ENCODE measurements at places on chromosomes 2 and 18.
A peak's percentile ranks its signal among the peaks of the same experiment; 100 is the strongest.

DNA sequence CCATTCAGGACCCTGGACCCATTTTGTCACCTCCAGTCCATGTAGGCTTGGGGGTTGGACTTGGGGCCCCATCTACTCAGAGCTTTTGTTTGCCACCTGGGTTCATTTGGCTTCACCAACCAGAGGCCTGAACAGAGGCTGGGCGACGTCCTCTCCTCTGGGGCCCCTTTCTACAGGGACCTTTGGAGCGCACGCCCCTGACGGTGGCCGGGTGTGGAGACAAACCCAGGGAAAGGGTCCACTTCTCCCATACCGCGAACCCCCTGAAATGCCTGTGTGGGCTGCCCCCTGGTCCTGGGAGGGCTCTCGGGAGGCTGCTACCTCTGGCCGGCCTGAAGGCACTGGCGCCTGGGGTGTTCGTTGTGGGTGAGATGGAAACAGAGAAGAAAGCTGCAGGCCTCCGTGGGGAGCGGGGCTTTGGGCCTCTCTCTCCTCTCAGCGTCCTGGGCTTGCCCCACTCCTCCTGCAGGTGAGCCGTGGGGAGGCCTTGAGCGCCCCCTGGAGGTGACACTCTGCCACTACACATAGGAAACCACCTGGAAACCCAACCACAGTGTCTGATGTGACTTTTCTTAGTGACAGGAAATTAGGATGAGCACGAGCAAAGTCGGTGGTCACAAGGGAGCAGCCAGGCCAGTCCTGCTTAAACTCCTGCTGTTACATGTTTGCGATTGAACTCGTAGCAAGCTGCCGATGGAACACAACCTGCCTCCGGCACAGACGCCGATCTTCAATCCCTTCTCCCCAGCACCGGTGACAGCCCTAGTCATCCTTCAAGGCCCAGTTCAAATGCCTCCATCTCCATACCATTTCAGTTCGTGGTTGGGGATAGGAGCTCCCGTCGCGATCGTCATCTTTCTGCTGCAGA lies 12.0 kb upstream of the NTSR2 start:
- DNase-seq = peak; percentile 25

- no peak for DNase-seq
Measured at GRCh38 chr18:70370762-70371733, 82.2 kb downstream of the SOCS6 start.

- DNase-seq = no peak
Measured at GRCh38 chr2:1707771-1708418, 36.4 kb downstream of the PXDN start.

DNA sequence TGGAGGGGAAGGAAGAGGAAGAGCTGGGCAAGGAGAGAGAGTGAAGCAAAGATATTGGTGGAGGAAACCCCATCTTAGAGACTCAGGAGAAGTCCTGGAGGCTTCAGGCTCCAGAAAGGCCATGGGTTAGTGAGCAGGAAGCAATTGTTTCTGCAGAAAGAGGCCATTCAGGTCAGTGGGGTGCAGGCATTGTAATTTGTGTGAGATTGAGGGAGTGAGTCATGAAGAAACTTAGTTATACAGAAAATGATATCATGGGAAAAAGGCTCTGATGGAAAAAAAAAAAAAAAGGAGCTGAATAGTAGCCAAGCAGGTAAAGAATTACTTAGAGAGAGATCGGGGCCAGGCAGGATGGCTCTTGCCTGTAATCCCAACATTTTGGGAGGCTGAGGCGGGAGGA lies 4.0 kb downstream of the EMILIN2 start:
- DNase-seq = no peak

GRCh38 chr18:53567929-53568574 lies 656.4 kb downstream of the MBD2 start:
- DNase-seq = no peak

GRCh38 chr2:38656866-38657480 lies 8.9 kb upstream of the GALM start:
- no peak for DNase-seq

DNA sequence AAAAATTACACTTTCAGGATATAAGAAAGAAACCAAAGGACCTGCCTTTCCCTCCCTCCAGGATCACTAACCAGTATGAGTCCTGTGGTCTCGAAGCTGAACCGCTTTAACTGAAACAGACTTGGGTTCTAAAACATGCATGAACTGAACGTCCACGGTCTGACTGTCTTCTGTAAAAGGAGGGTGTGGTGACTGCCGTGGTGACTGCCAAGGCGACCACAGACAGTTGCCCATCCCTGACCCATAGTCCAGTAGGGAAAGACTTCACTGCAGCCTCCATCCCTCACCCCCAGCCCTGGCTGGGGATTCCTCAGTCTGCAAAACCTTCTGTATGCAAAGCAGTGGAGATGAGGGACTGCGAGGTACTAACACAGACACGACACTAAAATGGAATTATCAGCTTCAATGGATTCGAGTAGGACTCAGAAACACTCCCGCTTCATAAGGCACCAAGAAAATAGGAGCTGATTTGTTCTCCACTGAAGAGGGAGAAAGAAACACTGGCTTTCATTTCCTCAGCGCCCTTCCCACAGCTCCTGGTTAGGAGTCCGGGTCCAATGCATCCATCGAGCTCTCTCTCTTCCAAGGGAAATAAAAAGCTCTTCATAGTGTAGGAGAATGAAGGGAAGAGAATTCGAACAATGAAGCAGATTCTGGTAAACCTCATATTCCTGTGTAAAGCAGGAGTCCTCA lies 197.2 kb downstream of the HDAC4 start:
- DNase-seq = no peak

DNA sequence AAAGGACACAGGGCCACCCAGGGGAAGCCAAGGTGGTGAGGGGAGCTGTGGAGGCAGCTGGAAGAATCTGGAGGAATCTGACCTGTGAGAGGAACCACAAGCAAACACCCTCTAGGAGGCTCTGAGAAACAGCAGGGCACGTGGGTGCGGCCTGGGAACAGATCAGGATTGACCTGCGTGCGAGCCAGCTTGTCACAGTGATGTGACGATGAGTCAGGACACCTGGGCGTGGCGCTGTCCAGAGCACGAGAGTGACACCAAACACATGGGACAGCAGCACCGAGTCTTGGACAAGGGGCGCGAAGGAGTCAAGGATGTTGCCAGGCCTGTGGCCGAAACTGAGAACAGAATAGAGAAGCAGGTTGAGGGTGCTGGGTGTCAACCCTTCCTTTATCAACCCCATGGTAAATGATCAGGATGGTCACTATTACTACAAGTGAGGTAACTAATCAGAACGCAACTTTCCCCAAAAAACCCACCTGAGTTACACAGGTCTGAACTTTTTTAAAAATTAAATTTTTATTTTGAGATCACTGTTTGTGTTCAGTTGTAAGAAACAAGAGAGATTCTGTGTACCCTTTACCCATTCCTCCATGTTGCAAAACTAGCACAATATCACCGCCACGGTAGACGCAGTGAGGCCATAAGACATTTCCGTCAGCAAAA lies 637 bp upstream of the SFT2D3 start:
- no peak for DNase-seq

DNA sequence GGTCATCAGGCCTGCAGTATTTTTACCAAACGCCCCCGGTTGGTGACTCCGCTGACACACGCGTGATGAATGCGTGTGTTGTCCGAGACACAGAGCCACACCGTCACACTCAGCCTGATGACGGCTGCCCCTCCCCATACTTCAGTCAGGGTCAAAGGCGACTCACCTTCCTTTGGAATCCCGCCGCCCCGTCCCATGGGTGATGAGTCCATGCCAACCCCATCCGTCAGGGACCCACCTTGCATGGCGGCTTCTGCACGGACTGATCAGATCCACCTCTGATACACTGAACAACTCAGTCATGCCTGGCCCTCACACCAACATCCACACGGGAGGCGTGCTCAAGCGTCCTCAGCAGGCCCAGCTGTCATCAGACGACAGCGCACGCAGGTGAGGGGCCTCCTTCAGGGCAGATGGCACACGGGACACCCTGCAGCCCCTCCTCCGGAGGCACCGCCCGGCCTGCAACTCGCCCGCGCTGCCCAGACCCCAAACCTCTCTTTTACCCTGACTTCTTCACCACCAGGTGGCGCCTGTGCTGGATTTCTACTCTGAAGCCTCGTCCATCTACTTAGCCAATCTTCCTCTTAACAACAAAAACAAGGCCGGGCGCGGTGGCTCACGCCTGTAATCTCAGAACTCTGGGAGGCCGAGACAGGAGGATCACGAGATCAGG lies 89.2 kb downstream of the ZNF516 start:
- DNase-seq = peak; percentile 54

- DNase-seq = no peak
Measured at GRCh38 chr2:135586148-135586547, 54.9 kb downstream of the R3HDM1 start.

DNA sequence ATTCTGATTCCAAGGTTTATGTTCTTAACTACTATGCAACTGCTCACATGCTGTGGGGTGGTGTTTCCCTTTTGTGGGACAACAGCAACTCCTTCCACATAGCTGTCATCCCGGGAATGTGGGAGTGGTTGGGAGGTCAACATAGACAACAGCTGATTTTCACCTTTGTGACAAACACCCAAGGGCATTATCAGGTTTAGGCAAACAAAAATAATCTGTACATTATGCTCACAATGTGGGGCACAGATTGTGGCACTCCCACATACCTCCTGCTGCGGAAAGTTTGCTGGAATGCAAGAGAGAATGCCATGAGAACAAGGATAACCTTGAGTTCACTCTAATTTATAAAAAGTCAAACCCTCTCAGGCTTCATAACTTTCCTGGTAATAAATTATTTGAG lies 582.6 kb downstream of the CNTNAP5 start:
- DNase-seq = no peak

DNA sequence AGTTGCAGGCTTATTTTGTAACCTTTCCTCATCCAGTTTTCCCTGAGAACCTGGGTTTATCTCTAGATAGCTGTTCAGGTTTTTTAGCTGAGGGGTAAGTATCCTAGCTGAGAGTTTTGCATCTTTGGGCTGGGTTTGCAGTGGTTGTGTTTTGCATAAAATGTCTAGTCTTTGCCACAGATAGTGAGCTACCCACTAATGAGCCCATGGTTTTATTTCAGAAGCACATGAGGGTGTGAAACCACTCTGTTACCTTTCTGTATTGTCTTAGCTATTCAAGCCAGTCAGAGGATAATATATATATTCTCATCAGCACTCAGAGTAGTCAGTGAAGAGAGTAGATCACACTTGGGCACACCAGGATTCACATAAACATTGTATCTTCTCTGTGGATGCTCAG lies 24.6 kb upstream of the TXNDC2 start:
- DNase-seq = no peak

- no peak for DNase-seq
Measured at GRCh38 chr18:48222118-48222517, 187.1 kb downstream of the ZBTB7C start.

- no peak for DNase-seq
Measured at GRCh38 chr2:215098875-215099274, 39.6 kb downstream of the ABCA12 start.

DNA sequence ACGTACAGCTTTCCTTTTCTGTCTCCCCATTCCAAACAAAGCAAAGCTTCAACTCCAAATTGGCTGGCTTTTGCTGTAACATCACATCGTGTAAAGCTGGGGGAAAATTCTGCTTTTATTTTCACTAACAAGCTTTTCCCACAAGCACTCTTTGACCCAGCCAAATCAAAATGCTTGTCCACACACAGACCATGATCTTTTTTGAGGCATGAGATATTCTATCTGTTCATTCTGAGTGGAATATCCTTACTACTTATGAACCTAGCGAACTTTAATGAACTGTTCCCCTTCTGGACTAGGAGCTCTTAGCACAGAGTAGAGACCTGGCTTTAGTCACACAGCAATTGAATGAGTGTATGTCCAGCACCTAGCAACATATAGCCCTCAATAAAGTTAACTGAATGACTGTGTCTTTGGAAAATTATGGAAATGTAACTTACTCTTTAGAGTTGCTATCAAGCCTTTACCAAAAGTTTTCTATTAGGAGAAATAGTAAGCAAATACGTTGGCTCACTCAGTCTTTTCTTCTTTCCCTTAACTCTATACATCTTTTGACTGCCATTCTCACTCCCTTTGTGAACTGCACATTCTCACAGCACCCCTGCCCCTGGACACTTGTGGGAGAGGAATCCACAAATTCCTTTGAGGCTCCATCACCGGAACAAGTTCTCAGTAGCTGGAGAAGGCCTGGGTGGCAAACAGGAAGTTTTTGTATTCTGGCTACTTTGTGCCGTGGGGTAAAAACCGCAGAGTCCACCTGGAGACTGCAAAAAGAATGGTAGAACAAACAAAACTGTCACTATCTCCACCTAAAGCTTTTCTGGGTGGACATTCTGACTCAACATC lies 1.3 kb upstream of the UBE2E3 start:
- no peak for DNase-seq

DNA sequence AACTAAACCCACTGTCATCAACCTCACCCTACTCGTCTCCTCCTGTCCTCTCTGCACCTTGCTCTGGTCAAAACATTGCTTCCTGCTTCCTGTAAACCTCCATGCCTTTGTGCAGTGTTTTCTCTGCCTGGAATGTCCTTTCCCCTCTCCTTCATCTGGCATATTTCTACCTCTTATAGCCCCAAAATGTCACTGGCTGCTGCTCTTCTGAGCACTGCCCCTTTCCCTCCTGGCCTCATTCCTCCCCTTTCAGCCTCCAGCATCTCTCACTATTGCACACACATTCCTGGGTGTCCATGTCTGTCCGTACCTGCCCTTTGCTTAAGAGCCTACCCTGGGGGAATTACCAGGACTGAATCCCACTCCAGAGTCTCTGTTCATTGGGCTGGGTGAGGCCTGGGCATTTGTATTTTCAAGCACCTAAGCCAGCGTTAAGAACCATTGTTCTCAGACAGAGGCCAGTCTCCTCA lies 84.9 kb downstream of the MOGAT1 start:
- no peak for DNase-seq

- no peak for DNase-seq
Measured at GRCh38 chr2:190320696-190321095, 1.1 kb upstream of the HIBCH start.

GRCh38 chr18:36561046-36561445 lies 263.5 kb downstream of the FHOD3 start:
- DNase-seq = no peak

GRCh38 chr2:221204699-221205098 lies 367.4 kb downstream of the EPHA4 start:
- no peak for DNase-seq

GRCh38 chr18:47035156-47035671 lies at the start of gene ELOA2:
TSS of gene ELOA2 (minus strand) at chr18:47035621. CDS start at chr18:47035264, 357 bp downstream.
- DNase-seq = no peak

DNA sequence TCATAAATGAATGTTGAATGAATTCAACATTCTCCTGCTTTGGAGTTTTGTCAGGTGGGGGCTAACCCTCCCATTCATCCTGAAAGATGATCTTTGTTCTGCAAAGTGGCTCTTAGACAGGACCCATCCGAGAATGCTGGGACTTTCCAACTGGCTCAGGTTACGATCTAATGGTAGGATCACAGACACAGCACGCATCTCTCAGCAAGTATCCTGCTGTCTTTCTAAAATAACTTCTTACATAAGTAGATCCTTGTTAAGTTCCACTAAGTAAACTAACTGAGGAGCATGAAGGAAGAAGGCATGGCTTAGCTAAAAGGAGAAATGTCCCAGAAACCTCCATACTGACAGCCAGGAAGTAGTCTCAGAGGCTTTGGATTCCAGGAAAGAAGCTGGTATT lies 23.7 kb downstream of the CYP27A1 start:
- no peak for DNase-seq

- no peak for DNase-seq
Measured at GRCh38 chr2:157184161-157184895, 73.2 kb upstream of the GALNT5 start.
